ENCODE measurements at places on chromosomes 13 and 19.
A peak's percentile ranks its signal among the peaks of the same experiment; 100 is the strongest.

DNA sequence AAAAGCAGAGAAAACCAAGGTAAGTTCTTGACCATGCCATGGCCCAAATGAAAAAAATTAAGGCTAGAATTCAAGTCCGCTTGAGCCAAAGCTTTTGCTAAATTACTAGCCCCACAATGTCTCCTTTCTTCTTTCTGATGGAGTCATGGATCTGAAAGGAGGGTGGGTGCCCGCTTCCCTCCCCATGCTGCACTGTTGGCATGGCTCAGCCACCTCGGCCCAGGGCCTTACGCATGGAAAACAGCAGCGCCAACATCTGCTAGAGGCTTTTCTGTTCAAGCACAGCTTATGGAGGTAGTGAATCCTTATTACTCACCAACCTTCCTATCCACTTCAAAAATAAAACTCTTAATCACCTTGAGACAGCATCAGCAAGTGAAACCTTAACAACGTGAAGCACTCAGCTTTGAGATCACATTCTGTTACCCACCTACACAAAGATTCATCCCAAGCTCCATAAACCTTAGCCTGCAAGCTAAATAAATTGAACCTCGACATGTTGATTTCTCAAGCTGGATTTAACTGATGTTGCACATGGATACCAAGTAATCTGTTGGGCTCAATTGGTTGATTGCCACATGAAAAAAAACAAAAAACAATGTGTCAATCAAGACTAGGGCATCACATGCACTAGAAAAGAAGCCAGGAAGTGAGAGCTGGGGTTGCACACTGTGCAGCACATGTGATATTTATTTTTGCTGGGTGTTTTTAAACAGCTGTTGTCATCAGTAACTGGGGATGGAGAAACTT lies 43.4 kb downstream of the TPT1 start:
- no peak for DNase-seq

GRCh38 chr13:49351871-49352270 lies 92.0 kb downstream of the CAB39L start:
- DNase-seq: no peak

DNA sequence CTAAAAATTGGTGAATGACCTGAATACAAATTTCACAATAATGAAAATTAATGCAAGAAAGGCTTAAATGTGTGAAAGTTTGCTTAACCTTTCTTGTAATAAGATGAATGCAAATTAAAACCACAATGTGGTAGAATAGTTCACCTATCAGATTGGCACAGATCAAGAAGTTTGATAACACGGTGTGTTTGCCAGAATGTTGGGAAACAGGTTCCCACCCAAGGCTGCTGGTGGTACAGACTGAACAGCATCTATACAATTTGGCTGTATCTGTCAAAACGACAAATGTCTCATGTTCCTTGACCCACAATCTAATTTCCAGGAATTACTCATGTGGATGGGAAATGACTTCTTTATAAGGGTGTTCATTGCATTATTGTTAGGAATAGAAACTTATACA lies 8.6 kb upstream of the IRS2 start:
- DNase-seq: no peak

- DNase-seq: no peak
These were observed 3.0 kb upstream of the MATK start for GRCh38 chr19:3788996-3789778.

GRCh38 chr19:4705413-4706131 lies 18.1 kb downstream of the DPP9 start:
- DNase-seq: no peak

GRCh38 chr13:105908586-105908985 lies 626.9 kb downstream of the EFNB2 start:
- no peak for DNase-seq

DNA sequence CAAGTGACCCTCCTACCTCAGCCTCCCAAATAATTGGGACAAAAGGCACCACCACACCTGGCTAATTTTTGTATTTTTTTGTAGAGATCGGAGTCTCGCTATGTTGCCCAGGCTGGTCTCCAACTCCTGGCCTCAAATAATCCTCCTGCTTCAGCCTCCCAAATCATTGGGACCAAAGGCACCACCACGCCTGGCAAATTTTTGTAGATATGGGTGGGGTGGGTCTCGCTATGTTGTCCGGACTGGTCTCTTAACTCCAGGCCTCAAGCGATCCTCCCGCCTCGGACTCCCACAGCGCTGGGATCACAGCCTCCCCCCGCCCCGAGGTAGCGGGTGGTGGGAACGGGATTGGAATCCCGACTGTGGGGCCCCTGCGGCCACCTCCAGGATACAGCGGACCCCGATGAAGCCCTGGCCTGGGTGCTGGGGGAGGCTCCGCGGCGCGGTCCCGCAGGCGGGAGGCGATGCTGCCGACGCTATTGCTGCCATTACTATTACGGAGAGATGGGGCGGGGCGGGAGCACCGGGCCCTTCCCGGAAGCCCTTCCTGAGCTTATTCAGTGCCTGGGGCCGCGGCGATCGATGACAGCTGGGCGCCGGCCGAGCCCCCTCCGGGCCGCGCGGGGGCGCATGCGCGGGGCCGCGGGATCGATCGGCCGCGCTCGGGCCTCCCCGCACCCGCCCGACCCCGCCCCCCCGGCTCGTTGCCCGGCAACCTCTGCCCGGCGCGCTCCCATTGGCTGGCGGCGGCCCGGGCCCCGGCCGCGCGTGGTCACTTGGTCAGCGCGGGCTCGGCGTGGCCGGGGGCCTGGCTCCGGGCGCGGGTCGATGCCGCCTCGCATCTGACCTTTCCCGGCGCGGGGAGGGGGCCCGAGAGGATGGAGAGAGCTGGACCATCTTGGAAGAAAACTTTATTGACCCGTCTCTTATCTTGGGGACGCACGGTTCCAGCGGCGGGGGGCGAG lies 27.9 kb upstream of the ONECUT3 start:
- peak; percentile 86 for DNase-seq

DNA sequence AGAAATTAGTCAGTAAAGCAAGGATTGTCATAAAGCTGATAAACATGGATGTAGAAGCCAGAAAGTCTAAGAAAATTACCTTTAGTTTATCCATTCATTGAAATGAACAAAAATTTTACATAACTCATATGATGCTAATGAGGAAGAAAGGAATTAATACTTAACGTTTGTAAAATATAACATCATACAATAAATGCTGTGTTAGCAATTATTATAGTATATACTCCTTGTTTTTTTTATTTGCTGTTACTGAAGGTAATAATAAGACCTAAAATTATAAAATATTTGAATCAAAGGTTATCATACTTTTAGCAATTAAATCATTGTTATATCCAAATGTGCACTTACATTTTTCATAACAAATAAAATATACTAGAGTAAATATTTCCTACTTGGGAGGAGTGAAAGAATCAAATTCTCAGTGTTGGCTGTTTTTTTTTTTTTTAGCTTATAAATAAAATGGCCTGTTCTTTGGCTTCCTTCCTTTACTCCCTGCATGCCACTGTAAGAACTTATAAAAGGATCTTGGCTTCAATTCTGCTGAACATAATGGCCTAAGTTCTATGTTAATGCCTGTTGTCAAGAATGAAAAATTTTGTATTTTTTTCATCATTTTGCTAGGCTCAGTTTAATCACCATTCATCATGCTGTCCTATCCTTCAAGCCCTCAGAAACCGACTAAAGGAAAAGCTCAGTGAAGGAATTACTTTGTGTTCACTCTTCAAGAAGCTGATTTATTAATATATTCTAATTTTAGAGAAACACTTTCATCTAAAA lies 167.4 kb upstream of the SLITRK1 start:
- no peak for DNase-seq

DNA sequence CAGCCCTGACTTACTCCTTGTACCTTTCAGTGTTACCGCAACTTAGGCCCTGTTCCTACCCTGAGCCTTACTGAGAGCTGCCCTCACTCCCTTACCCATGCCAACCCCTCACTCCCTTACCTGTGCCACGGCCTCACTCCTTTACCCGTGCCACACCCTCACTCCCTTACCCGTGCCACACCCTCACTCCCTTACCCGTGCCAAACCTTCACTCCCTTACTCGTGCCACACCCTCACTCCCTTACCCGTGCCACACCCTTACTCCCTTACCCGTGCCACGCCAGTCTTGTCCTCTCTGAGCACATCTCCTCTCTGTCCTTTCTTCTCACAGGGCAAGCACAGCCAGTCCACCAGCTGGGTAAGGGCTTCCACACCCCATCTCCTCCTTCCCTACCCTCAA lies 20.3 kb downstream of the AXL start:
- DNase-seq: no peak

DNA sequence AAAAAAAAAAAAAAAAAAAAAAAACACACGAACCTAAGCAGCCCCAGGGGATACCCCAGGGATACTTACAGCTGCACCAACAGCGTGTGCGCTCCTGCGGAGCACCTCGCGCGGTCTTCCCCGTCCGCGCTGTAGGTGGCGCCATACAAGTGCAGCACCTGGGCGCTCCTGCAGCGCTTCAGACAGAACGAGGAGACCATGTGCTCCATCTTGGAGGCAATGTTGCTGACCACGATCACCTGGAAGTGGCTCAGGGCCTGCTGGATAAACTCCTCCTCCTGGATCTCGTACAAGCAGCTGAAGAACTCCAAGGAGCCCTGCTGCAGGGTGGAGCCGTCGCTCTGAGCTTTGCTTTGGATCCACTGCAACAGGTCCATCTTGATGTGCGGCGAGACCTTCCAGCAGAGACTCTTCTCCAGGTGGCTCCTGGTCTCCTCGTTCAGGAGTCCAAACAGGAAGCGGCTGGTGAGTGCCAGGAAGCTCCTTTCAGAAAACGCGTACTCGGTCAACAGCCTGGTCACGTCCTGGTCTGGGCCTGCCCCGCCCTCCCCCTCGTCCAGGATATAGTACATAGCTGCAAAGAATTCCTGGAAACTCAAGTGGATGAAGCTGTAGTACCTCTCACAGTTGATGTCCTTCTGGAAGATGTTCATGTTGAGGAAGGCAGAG lies 14.5 kb downstream of the NLRP12 start:
- DNase-seq: no peak

DNA sequence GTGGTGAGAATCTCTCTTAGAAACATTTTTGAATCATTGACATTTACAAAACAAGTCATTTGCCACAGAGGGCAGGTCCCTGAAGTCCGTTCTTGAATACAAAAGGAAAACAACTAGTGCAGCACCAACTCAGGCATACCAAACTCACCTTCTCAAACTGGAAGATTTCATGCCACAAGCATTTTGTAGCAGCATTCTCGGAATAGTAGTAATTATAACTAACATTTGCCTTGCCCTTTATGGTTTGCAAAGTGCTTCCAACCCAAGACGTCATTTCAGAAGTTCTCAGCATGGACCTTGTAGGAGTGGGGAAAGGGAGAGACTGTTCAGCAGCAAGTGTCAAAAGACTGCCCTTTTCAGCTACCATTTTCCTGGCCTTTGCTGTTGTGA lies 344.6 kb downstream of the RFC3 start:
- DNase-seq: no peak

DNA sequence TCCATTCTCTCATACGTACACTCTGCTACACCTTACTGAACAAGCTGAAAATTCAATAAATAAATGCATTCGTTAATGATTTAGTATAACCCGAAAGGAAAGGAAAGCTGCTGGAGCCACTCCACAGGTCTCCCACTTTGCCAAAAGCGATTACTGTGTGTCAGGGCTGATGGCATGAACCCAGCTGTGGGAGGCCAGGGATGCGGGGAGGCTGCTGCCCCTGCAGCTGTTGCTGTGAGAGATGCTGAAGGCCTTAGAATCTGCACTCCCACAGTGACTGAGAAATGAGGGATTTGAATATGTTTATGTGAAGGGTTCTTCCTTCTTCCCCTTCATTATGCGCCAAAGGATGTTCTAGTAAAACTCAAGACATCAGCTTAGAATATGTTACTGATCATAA lies 58.7 kb upstream of the NBEA start:
- DNase-seq: no peak

DNA sequence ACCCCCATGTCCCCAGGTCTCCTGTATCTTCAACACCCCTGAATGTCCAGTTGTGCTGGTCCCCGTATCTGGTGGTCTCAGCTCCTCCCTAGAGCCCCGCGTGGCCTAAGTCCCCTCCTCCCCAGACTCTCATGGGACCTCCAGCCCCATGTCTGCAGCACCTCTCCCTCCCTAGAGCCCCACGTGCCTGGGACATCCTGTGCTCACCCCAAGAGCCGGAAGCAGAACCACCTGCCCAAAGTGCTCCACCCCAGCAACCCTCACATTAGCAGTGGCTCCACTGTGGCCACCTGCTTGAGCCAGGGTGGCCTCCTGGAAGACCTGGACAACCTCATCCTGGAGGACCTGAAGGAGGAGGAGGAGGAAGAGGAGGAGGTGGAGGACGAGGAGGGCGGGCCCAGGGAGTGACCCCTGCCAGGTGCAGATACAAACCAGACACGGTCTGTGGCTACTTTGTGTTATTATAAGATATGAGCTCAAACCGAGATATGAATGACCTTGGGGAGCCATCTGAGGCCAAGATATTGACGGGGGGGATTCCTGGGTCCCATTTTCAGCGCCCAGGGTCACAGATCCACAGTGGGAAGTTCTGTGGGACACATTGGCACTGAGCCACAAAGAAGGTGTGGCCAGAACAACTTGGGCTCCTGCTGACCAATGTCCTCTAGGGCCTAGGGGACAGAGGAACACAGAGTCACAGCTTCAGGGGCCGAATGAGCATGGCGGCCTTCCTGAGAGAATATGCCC lies 6.0 kb downstream of the SHFL start:
- DNase-seq: no peak

DNA sequence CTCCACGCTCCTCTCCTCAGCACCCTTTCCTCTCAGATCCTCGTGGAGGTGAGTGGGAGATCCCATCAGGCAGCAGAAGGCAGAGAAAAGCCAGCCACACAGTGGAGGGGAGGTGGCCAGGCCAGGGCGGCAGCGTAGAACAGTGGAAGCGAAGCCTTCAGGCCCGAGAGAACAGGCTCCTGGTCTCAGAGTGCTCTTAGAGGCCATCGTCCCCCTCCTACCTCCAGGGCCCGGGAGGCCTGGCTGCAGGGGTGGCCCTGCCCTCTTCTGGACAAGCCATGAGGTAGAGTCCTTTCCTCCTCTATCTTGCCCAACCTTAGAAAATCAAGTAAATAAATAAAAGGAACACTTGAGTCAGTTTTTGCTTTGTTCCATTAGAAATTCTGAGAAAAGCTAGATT lies 202.0 kb downstream of the KATNAL1 start:
- DNase-seq: no peak

DNA sequence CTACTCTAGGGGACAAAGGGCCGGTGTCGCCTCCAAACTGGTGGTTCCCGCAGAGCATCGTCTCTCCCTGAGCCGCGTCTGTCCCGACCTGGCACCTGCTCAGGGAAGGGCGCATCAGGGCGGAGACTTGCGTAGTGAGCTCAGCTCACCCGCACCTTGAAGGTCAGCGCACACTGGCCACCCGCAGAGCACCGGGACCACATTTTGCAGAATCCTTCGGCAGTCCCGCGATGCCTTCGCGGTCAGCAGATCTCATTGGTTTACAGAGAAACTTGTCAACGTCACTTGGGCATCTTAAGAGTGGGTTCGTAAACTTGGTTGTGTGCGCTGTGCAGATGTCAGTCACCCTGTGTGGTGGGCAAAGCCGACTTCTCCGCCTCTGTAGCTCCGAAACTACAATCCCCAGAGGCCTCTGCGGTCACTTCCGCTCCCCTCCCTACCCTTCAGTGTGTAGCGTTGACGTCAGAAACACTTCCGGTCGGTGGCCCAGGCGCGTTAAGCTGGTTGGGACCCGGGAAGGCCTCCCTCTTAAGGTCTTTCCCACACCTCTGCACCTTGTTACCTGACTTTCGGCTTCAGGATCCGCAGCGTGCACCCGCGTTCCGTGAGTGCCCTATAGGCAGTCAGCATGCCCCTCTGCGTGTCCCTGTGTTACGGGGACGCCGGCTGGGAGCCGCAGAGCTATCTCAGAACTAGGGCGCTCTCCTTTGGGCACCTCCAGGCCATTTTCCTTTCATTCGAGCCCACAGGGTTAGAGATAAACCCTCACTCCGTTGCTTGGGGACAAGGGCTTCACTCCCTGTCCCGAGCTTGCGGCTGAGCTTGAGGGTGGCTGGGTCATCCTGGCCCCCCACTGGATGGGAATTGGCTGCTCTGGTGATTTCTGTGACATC lies 36.5 kb upstream of the ZNF527 start:
- DNase-seq: peak; percentile 68

Measured in progenitor cell of endocrine pancreas (in vitro differentiated cells).